ENCODE measurements at places on chromosomes 7 and 10. TPM values are rescaled to one million over a fixed set of nuclear protein-coding genes. Genes with fewer than 3 reads are reported as not detected.

MRLN gene
- not detected for total RNA-seq

CHRM2 gene
- not detected for total RNA-seq

DPYSL4 gene
- 9.9 TPM for total RNA-seq

GRCh38 chr7:24917510-24918239 lies 62.3 kb downstream of the OSBPL3 start:
- no peaks in the 10 kb centered on the region for H3K27me3 ChIP-seq
- no peak for DNase-seq
- peak overlapping the region; percentile 75 for H3K27ac ChIP-seq
- H3K4me3 ChIP-seq = peak overlapping the region; percentile 58

DNA sequence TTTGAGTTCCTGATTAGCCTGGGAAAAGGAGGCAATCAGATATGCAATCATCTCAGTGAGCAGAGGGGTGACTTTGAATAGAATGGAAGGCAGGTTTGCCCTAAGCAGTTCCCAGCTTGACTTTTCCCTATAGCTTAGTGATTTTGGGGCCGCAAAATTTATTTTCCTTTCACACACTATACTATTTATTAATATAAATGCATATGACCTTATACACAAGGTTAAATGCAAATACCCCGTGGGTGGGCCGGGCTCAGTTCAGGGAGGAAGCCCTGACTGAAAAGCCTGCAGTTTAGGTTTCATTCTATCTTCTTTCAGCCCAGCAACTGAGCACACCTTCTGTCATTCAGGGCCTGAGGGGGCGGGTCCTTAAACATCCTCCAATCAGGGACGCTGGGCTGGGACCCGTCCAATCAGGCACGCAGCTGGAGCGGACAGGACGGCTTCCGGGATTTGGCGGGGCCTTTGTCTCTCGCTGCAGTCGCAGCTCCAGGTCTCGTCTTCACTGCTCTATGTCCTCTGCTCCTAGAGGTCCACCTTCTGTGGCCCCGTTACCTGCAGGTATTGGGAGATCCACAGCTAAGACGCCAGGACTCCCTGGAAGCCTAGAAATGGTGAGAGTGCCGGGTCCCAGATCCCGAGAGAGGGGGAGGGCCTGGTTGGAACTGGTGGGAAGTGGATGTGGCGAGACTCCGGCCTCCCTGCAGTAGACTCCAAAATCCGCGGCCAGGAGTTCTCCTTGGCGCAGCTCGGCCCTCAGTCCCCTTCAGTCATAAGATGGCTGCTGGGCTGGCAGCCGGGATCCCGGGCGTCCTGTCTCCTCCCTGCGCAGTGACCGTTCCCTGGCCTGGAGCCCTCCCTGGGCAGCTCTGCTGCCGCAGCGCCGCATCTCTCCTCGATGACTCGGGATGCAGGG lies at the start of gene ZNF273:
ZNF273 (plus strand) TSS at position 468 of the 916 bp plus-strand sequence; CDS start at position 513, 45 bp downstream.
- H3K4me3 ChIP-seq = peak within 1 kb of the TSS; percentile 97
- peaks cover 2% of the 10 kb centered on the region for H3K36me3 ChIP-seq
- peaks cover 50% of the 10 kb centered on the region for H3K4me1 ChIP-seq

GRCh38 chr10:101655570-101655969 lies 39.4 kb downstream of the FBXW4 start:
- no peak overlapping the region for H3K4me3 ChIP-seq
- no peaks in the 10 kb centered on the region for H3K27me3 ChIP-seq
- peaks cover 6% of the 10 kb centered on the region for H3K4me1 ChIP-seq
- H3K36me3 ChIP-seq = peaks cover 4% of the 10 kb centered on the region
- DNase-seq = no peak
- H3K27ac ChIP-seq = no peak overlapping the region
